Activated naive CD8-positive, alpha-beta T cell treated with anti-CD3 and anti-CD28 coated beads, Interleukin-2, amount 10 ng/mL, durations not matched to agents 7 days and 5 days (primary cell): ENCODE measurements at places on chromosomes 1 and 21. TPM values are rescaled to one million over a fixed set of nuclear protein-coding genes. Genes with fewer than 3 reads are reported as not detected.

Gene PTGER3
- total RNA-seq, result 0.71 TPM

Gene CFHR1
- not detected for total RNA-seq

Gene LDLRAP1
- total RNA-seq, result 79.6 TPM

Gene INAVA
- total RNA-seq, result 0.14 TPM

Gene TRABD2B
- not detected for total RNA-seq

DNA sequence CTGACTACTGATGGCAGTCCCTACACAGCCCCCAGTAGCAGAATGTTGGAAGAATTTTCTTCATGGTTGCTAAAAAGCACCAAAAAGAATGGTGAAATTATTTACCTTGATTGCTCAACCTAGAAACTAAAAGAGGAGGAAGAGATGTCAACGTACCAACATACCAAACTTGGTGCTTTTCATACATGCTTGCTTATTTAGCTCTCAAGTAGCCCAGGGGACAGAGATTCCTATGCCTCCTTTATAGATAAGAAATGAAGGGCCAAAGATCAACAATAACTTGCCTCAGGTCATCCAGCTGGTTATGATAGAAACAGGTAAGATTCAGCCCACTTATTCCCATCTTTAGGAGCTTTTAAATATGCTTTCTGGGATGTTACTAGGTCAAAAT is 170.6 kb downstream of the PIGK start:
- DNase-seq, result no peak

- DNase-seq, result no peak
Measured at GRCh38 chr1:167922023-167922422, 8.1 kb upstream of the ADCY10 start.

DNA sequence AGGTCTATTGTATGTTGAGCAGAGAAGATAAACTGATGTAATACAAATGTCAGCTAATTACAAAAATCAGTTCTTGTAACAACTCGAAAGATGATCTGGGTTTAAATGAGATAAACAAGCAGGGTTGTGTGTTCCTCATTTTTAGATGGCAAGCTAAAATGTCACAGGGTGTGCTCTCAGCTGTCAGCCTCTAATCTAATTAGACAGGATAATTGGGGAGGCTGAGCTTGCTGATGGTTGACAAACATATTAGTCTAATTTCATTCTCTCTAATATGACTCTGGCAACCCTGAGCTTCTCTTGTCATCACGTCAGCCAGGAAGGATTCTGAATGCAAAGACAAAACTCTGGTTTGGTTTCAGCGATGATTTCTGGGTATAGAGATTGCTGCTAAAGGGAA is 335.3 kb upstream of the KAZN start:
- DNase-seq, result no peak

DNA sequence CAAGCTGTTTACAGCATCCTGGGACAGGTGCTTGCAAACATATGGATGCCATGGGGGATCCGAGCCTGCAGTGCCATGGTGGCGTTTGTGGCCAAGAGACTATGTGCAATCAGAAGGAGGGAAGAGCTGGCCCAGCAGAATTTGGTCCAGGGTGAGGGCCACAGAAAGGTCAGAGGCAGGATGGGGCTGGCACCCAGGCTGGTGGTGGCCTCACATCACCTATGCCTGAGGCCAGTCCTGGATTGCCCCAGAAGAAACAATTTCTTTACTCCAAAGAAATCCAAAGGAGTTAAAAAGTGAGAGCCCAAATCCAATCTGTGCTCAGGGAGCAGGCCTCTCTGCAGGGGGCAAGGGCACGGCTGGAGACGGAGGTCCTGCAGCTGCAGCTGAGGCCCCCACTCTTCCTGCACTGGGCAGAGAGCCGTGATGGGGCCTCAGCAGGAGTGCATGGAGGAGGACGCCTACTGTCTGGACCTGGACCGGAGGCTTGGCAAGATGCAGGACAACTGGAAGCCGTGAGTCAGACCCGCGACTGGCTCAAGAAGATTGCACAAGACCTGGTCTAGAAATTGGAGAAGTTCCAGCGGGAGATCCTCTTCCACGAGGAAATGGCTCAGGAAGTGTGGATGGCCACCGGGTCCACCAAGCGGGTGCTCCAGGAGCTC is 163.5 kb downstream of the RYR2 start:
- DNase-seq, result no peak

DNA sequence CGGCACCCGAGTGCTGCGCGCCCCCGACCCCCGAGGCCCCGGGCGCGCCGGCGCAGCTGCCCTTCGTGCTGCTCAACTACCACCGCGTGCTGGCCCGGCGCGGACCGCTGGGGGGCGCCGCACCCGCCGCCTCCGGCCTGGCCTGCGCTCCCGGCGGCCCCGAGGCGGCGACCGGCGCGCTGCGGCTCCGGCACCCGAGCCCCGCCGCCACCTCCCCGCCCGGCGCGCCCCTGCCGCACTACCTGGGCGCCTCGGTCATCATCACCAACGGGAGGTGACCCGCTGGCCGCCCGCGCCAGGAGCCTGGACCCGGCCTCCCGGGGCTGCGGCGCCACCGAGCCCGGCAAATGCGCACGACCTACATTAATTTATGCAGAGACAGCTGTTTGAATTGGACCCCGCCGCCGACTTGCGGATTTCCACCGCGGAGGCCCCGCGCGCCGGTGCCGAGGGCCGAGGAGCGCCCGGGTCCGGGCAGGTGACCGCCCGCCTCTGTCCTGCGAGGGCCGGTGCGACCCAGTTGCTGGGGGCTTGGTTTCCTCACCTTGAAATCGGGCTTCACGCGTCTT is 49.0 kb downstream of the SIM2 start:
- DNase-seq, result peak; percentile 76

GRCh38 chr1:27403065-27403726 is 10.8 kb downstream of the GPR3 start:
- no peak for DNase-seq

- no peak for DNase-seq
Measured at GRCh38 chr21:38851101-38851500, 45.4 kb downstream of the ETS2 start.

DNA sequence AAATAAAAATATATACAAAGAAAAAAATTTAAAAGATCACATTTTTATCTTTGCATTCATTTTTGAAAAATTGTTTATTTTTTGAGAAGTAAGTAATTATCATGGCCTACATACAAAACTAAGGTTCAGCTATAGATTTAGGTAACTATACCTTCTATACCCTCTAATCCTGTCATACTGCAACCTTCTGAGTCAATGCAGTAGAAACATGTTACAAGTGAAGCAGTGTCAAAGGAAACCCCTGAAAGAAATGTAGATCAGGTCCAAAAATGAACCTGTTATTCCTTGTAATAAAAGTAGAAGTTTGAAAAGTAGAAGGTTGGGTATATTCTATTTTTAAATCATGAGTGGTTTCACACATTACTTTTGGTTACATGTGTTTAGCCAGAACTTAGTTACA is 51.3 kb downstream of the PTGS2 start:
- DNase-seq, result no peak

GRCh38 chr1:13228343-13228781 is 2.4 kb upstream of the PRAMEF18 start:
- DNase-seq, result no peak

DNA sequence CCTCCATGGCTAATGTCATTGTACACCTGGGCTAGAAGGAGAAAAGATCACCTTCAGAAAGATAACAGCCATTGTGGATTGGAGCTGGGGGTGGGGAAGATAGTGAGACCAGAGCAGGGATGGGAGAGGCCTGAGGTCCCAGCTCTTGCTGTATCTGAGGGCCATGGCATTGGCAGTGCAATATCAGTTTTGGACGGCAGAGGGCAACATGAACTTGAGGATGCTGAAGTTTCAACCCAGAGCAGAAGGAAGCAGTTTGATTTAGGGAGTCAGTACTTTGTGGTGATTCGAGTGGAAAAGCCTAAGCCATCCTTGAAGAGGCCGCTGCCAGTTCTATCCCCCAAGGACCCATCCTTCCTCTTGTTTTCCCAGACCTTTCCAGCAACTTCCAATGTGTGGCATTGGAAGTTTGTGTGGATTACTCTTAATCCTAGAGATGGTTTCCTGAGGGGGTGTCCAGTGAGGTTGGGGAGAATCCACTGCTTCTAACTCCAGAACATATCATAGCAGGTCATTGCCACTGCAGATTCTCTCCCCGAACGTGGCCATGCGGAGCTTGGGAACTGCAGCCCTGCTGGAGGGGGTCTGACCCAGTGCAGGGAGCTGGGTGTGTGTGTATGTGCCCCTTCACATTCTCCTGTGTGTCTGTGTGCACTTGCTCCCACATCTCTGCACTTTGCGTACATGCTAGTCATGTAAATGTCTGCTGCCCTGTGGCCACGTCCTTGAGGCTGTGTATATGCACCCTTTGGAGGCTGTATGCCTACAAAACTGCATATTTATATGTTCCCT is 24.1 kb downstream of the SLC26A9 start:
- DNase-seq, result peak; percentile 70

GRCh38 chr1:28518745-28519341 is 13.0 kb downstream of the RCC1 start:
- DNase-seq, result peak; percentile 58

GRCh38 chr1:17066361-17067068 is 12.7 kb upstream of the SDHB start:
- no peak for DNase-seq

DNA sequence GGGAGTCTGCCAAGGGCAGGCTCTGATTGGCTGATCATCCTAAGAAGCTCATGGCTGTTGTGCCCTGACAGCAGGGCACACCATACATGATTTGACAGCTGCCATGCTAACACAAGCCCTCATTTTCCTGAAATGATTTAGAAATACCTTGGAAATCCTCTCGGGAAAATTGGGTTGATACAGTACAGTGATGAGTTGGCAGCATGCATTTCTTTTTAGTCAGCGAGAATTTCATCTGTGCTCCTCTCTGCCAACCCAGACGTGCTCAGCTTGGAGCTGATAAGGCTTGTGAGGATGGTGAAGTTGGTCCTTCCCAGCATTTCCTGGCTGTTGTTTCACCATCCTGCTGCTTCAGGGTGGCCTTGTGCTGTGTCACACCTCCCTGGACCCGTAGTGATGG is 22.6 kb upstream of the KCNQ4 start:
- DNase-seq, result no peak
